Umbilical cord (tissue), 2 donors: ENCODE measurements at places on chromosomes 4 and X.
A peak's percentile ranks its signal among the peaks of the same experiment; 100 is the strongest.

DNA sequence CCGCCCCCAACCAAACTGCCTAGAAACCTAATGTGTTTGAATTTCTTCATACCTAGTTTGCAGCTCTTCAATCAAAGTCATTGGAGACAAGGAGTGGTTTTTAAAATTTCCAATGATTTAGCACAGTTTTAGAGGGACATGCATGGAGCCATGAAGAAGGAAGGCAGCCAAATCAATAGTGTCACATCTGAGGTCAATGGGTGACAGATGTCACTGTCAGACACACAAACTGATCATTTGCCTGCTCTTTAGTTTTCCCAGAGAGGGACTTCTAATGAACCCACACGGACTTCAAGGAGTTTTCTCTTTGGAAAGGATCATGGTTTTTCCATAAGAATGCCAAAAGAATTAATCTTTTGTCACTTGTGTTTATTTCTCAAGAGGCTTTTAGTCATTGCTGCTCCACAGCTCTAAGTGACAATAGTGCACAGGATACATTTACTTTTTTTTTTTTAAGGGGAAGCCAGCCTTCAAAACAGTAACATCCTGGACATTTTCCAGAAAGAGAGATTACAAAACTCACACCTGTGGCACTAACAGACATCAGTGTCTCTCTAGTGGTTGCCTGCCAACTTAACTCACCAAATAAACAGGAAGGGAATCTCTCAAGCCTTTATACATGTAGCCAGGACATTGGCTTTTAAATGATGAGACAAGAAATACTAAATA is 251.1 kb upstream of the DIAPH2 start:
- peak; percentile 2 for DNase-seq

GRCh38 chr4:74999714-75000309 is 66.9 kb downstream of the PARM1 start:
- DNase-seq, result no peak

GRCh38 chr4:135372131-135372530 is 1170.5 kb upstream of the PABPC4L start:
- no peak for DNase-seq

GRCh38 chr4:2799224-2799911 is 6.5 kb downstream of the SH3BP2 start:
- DNase-seq, result no peak

DNA sequence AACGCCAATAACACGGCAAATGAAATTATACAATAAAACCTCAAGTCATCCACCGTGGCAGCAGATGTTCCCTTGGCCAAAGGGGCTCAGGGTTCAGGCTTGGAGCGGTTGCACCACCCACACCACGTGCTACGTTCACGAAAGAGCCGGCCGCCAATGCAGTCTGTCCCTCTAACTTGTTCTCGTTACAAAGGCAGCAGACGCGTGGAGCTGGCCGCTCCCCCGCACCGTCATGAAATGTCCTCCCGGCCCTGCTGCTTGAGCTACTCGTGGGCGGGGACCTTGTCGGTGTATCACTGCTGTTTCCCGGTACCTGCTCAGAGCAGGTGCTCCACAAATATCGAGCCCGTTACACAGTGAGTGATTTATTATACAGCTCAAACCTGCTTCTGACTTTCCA is 36.4 kb upstream of the MAN2B2 start:
- DNase-seq, result no peak

- DNase-seq, result peak; percentile 65
Measured at GRCh38 chrX:7132335-7133049, 15.0 kb upstream of the STS start.

- DNase-seq, result no peak
Measured at GRCh38 chr4:955161-955921, 18.0 kb downstream of the DGKQ start.

DNA sequence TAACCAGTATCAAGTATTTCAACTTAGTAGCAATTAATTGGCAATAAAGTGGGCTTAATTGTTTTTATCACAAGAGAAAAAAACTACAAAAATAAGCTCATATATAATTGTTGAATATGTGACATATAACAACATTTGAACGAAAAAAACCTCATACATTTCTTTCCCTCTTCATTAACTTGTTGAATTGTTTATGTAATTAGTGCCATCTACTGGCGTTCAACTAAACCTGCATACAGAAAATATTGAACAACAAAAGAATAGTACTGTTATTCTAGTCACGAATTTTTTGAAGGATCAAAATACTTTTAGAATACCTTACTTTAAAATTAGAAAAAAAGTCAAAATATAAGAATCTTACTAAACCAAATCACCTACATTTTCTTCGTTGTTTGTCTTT is 586.5 kb upstream of the FTHL17 start:
- DNase-seq, result peak; percentile 14

GRCh38 chr4:4558881-4559280 is 17.0 kb upstream of the STX18 start:
- peak; percentile 27 for DNase-seq

- DNase-seq, result no peak
Measured at GRCh38 chr4:185535612-185536410, 504 bp upstream of the PDLIM3 start.

DNA sequence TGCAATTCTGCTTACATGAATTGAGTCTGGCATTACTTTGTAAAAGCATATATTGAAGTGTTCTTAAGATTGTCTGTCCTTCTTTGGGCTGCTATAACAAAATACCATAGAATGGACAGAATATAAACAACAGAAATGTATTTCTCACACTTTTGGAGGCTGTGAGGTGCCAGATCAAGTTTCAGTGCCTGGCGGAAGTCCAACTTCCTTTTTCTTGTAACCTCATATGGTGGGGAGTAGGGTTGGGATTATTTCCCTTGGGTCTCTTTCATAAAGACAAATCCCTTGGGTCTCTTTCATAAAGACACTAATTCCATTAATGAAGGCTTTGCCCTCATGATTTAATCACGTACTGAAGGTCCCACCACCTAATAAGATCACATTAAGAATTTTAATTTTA is 199.3 kb upstream of the GRID2 start:
- no peak for DNase-seq

DNA sequence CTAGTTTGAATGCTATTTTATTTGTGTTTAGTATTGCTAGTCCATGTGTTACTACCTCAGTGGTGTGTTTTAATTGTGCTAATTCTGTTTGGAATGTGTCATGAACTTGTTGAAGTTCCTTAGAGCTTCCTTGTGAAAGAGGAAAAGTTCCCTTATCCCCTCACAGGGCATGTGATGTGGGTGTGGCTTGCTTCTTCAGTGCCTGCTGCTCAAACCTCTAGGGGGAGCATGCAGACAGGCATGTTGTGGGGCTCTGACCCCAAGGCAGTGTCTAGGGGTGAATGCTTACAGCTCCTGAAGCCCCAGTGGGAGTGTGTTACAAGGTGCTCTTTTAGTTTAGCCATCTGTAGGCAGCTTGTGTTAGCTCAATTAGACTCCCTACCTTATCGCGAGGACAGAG is 86.5 kb downstream of the MAGED4 start:
- DNase-seq, result peak; percentile 7

DNA sequence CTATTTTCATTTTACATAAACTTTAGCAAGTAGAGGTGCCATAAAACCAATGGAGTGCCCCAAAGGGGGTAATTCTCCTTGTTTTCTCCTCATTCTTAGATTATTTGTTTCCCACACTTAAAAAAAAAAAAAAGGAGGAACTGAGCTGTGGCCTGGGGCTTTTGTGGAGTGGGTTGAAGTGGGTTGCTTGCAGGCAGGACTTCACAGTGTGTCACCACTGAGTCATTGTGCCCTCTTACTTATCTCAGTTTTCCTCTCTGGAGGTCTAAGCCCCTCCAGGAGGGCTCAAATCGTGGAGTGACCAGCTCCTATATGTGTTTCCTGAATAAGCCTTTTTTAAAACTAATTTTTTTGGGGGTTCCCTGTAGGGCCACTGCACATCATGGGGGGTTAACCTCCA is 69.0 kb downstream of the SLC16A2 start:
- no peak for DNase-seq

DNA sequence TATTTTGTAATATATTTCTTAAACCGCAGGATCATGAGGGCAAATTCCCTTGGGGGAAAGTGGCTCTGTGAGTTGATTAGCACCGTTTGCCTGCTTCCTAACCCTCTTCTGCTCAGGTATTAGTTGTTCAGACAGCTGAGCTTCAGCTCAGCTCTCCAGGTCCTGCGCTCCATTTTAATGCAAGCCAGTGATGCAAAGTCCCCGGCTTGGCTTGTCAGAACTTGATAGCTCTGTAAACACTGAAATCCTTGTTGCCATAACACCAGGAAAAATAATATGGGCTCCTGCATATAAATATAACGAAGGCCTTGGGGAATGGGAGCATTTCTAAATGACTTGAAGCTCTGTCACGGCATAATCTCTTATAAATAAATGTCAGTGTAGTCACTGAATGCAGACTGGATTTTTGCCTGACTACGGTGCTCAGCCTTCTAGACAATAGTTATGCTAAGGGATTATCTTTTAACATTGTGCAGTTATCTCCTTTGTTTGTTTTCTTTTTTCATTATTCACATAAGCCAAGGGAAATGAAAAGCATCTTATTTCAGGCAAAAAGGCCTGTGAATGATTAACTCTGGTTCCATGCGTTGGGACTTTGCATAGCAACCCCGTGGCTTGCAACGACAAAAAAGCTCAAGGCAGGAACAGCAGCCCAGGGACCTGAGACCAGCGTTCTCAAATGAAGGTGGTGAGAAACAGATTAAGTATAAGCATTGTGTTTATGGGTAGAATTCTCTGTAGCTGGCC is 253.2 kb downstream of the SPRY1 start:
- DNase-seq, result peak; percentile 81

DNA sequence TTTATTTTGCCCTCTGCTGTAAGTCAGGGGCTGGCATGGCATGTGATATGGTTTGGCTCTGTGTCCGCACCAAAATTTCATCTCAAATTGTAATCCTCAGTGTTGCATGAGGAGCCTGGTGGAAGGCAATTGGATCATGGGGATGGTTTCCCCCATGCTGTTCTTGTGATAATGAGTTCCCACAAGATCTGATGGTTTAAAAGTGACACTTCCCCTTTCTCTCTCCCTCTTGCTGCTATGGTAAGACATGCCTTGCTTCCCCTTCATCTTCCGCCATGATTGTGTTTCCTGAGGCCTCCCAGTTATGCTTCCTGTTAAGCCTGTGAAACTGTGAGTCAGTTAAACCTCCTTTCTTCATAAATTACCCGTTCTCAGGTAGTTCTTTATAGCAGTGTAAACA is 72.0 kb upstream of the MSX1 start:
- no peak for DNase-seq

DNA sequence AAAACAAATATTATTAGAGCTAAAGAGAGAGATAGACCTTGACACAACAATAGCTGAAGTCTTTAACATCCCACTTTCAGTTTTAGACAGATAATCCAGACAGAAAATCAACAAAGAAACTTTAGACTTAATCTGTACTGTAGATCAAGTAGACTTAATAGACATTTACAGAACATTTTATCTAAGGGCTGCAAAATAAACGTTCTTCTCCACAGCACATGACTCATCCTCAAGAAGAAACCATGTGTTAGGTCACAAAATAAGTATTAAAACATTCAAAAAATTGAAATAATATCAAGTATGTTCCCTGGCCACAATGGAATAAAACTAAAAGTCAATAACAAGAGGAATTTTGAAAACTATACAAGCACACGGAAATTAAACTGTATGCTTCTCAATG is 1510.3 kb upstream of the PCDH10 start:
- DNase-seq, result no peak

- no peak for DNase-seq
Measured at GRCh38 chr4:139798456-139798855, 132.8 kb downstream of the MGST2 start.

DNA sequence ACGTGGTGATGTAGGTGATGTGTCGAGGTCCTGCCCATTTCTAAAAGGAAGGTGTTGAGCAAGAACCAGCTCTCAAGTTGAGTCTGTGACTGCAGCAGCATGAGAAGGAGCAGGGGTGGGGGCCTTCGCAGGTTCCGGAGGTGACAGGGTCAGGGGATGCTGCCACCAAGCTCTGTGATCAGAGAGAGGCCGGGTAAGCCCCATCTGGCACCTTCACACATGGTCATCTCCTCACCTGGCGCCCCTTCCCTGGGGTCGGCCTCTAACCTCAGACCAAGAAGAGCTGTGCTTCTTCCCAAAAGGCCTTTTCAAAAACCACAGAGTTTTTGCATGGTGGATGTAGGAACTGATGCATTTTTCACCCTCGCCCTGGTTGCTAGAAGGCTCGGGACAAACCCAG is 137.6 kb downstream of the CPZ start:
- no peak for DNase-seq

- DNase-seq, result no peak
Measured at GRCh38 chr4:146278986-146279385, 64.6 kb downstream of the REELD1 start.

DNA sequence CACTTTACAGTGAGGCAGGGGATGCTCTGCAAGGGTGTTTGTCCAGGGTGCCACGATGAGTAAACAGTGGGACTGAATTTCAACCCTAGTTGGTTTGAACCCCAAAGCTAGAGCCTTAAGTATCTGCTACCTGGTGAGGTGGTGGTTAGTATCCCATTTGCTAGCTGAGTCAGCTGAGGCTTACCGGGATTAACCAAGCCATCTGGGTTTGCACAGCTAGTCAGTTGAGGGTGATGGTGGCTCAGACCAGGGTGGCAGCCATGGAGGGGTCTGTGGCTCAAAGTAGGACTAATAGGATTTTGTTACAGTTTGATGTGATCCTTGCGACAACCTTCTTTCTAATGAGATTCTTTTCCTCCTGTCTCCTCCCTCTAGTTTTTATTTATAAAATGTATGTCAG is 1.9 kb downstream of the EVC start:
- no peak for DNase-seq

- DNase-seq, result no peak
Measured at GRCh38 chr4:90095000-90095399, 32.2 kb upstream of the CCSER1 start.

DNA sequence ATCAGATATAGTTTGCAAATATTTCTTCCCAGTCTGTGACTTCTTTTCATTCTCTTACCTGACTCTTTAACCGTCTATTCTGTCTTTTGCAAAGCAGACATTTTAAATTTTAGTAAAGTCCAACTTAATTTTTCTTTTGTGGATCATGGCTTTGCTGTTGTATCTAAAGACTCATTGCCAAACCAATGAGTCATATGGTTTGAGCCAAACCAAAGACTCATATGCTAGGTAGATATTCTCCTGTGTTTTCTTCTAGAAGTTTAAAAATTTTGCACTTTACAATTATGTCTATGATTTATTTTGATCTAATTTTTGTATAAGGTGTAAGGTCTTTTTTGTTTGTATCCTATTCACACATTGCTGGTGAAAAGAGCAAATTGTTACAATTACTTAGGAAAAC is 446.8 kb downstream of the ANKRD50 start:
- no peak for DNase-seq

- DNase-seq, result peak; percentile 57
Measured at GRCh38 chr4:74376888-74377483, 12.0 kb downstream of the EREG start.

DNA sequence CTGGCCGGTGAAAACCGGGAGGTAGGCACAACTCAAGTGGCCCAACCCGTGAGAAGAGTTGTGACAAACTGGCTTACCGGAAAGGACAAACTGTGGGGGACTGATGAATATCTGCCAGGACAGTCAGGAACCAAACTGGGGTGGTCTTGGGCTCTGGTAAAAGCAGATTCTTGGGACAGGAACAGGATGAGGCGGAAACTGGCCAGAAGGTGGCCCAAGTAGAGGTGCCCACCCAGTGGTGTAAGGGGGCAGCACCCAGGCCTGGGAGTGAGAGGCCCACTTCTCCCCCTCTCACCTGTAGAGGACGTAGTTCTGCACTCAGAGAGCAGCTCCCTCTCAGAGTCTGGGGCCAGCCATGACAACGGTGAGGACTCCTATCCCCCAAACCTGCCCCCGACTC is 5.9 kb downstream of the CCDC120 start:
- DNase-seq, result no peak
